ENCODE measurements at places on chromosomes 7 and 10.

DNA sequence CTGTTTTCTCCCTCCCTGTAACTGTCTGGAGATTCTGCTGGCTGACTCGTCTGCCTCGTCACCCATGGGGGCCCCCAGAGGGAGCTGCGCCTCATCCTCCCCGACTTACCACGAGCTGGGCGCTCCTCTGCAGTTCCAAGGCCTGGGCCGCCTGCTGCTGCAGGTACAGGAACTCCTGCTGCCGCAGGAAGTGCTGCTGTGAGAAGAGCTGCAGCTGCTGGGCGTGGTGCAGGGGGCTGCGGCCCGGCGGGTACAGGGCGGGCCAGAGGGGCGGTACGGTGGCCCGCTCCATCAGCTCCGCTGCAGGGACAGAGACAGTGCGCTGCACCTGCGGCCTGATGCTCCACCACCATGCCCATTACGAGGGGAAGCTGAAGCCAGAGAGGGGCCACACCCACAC is 47.7 kb downstream of the TNRC18 start:
- no peak for DNase-seq

DNA sequence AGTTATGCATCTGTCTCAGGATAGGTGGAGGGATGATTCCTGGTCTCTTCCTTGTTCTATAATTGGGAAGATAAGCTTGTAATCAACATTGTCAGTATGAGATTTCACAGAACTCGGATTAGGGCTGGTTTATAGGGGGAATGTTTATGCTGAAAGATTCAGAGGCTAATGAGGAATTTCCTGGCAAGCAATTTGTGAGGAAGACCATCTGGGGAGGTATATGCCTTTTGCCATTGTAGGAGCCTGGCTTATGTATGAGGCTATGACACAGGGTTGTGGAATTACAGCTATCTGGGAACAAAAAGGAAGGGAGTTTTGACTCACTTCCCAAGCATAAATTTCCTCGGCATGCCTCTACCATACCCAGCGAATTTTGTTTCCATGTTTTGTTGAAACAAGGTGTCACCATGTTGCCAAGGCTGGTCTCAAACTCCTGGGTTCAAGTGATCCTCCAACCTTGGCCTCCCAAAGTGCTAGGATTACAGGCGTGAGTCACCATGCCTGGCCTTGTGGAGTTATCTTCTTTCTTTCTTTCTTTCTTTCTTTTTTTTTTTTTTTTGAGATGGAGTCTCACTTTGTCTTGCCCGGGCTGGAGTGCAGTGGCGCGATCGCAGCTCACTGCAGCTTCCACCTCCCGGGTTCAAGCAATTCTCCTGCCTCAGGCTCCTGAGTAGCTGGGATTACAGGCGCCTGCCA is 1.6 kb upstream of the COPS6 start:
- DNase-seq: no peak

- DNase-seq: no peak
Measured at GRCh38 chr10:31932838-31933237, 4.2 kb upstream of the ARHGAP12 start.

- no peak for DNase-seq
Measured at GRCh38 chr7:157412021-157412443, 75.2 kb downstream of the DNAJB6 start.

DNA sequence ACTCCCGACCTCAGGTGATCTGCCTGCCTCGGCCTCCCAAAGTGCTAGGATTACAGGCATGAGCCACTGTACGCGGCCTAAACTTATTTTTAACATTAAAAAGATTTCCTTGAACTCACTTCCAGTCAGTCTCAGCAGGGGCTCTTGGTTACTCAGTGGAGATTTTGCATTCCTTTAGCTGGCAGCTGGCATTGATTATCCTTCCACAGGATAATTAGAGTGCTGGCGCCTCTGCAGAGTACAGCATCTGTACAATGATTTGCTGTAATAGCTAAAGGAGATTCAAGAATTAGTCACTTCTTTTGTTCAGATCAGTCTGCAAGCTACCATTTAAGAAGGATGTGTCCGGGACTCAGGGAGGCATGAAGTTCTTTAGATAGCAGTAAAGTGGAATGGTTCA is 125.0 kb upstream of the NPY start:
- no peak for DNase-seq

GRCh38 chr7:68619526-68619925 is 978.7 kb upstream of the AUTS2 start:
- DNase-seq: no peak

DNA sequence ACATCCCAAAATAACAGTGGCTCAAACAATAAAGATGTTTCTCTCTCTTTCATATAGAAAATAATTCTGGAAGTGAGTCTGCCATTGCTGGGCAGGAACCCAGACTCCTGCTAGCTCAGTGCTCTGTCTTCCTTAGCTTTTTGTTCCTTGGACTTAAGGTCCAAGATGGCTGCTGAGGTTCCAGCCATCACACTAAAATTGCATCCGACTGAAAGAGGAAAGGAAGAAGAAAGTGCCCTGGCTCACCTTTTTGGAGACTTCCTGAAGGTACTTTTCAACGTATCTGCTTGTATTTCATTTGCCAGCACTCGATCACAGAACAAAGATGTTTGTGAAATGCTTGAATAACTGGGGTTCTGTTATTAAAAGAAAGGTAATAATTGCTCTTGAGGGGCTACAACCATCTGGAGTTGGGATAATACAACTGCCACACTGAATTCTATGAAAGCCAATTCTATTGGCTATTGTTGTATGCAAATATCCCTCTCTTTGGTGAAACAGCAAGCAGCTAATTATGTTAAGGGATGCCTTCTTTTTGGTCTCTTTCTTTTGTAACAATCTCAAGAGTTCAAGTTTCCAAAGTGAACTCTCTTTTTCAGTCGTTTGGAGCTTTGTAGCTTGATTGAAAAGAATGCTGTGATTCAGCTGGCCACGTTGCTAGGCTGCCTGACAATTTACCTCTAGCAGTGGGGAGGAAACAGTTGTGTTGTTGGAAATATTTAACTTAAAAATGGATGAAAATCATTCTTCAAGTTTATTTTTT is 83.9 kb downstream of the BAMBI start:
- DNase-seq: no peak

GRCh38 chr10:11176746-11177145 is 159.1 kb downstream of the CELF2 start:
- peak; percentile 79 for DNase-seq

- no peak for DNase-seq
Measured at GRCh38 chr10:91593366-91593765, 39.5 kb downstream of the PPP1R3C start.

DNA sequence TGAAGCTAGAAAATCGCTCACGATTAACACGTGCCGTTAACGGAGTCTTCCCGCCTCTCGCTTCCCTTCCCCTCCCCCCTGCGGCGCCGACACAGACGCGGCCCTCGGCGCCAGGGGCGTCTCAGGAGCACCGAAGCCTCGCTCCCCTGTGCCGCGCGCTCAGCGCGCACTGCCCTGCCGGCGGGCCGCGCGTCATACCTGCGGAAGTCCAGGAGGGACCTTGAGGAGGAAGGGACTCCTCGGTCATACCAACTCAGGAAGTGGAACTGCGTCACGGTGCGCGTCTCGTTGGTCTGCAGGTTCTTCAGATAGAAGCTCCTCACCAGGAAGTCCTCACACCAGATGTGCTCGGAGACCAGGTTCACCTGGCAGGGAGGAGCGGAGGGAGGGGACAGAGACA is 239.6 kb downstream of the DNAJB6 start:
- no peak for DNase-seq

GRCh38 chr7:101120315-101120714 is 6.6 kb upstream of the SERPINE1 start:
- no peak for DNase-seq

DNA sequence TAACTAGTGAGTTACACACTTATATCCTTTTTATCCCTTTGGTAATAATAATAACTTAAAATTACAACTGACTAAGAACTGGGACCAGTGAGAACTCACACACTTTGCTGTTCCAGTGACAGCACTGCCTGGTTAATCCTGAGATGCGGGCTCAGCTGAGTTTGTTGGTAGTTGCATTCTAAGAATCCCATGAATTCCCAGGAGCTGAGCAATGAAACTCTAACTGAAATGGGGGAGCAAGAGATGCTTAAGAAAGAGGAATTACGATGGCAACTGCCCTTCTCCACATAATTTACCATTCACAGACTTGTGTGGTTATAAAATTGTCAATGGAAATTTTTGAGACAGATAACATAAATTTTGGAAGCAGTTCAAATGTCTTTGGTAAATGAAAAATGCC is 659.4 kb downstream of the MAGI2 start:
- DNase-seq: no peak

GRCh38 chr10:8375137-8375536 is 320.6 kb downstream of the GATA3 start:
- no peak for DNase-seq

DNA sequence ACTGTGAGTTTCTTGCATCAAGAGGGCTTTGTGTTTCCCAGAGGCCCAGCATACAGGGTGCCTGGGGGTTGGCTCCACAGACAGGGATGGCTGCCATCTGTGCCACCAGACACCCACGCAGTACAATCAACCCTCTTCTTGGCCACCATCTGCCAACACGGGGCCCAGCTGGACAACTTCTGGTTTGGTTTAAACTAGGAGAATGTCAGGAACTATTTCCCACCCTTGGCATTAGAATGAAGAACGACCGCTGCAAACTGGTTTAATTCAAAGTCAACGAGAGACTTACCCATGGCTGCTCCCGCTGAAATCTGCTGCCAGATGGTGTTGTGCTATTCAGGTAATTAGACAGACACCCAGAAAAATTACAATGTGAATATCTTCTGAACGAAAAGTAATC is 27.8 kb downstream of the NMT2 start:
- DNase-seq: no peak

DNA sequence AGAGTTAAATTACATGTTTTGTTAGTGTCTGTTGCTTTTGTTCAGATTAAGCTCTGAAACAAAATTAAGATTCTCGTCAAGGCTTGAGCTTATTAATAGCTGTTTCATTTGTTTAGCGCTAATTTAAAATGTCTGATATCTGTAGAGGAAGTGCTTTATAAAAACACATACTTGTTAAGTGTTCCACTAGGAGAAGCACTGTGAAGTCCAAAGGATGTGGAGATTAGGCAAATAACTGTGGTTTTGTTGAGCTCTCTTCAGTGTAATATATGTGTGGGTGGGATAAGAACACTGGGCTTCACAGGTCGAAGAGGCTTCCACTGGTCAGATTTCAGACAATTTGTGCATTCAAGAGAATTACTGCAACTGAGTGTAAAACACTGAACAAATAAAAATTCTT is 242.0 kb downstream of the AUTS2 start:
- DNase-seq: peak; percentile 39

All from GM12865 (cell line).